Colonic mucosa (tissue), 4 donors: ENCODE measurements at places on chromosomes 5 and 9.

GRCh38 chr5:133881576-133882388 is 86.6 kb downstream of the C5orf15 start:
- no peaks in the 10 kb centered on the region for H3K36me3 ChIP-seq
- no peak overlapping the region for H3K4me3 ChIP-seq
- no peaks in the 10 kb centered on the region for H3K4me1 ChIP-seq
- no peak overlapping the region for H3K27ac ChIP-seq

GRCh38 chr5:119059740-119060255 is 11.1 kb upstream of the DMXL1 start:
- no peak overlapping the region for H3K27ac ChIP-seq
- DNase-seq = no peak
- no peaks in the 10 kb centered on the region for H3K27me3 ChIP-seq
- H3K36me3 ChIP-seq = no peaks in the 10 kb centered on the region
- no peaks in the 10 kb centered on the region for H3K4me1 ChIP-seq

DNA sequence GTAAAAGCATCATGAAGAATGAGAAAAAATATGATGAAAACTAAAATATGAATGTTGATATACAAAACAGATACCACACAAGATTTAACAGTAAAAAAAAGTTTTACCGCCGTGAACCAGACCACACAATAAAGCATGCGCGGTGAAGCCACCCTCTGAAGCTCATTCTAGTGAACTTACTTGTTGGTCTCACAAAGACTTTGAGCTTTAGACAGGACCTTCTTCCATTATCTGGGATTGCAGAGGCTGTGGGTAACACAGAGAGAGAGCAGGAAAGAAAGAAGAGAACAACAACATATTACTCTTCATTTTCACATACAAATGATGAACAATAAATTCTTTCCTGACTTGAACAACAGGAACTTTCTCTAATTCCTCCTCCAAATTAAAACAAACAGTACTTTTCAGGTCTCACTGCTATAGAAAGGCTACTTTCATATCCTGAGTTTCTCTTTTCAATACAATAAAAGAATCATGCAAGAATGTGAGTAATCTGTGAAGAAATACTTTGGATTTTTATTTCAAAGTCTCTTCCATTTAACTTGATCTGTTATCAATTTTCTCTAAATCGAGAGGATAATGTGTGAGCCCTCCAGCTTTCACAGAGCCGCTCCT is 283.1 kb downstream of the EFNA5 start:
- H3K27me3 ChIP-seq = no peaks in the 10 kb centered on the region
- DNase-seq = no peak
- no peak overlapping the region for H3K27ac ChIP-seq
- no peaks in the 10 kb centered on the region for H3K36me3 ChIP-seq
- no peak overlapping the region for H3K4me3 ChIP-seq

GRCh38 chr5:2433086-2433485 is 318.4 kb downstream of the IRX2 start:
- H3K27ac ChIP-seq = no peak overlapping the region
- no peaks in the 10 kb centered on the region for H3K27me3 ChIP-seq
- H3K36me3 ChIP-seq = no peaks in the 10 kb centered on the region
- no peak for DNase-seq
- H3K4me1 ChIP-seq = no peaks in the 10 kb centered on the region

GRCh38 chr9:123368536-123369153 is 12.6 kb downstream of the CRB2 start:
- H3K4me1 ChIP-seq = no peaks in the 10 kb centered on the region
- no peak overlapping the region for H3K4me3 ChIP-seq
- H3K27me3 ChIP-seq = no peaks in the 10 kb centered on the region
- no peaks in the 10 kb centered on the region for H3K36me3 ChIP-seq
